ENCODE measurements at places on chromosomes 3 and 15. TPM values are rescaled to one million over a fixed set of nuclear protein-coding genes. Genes with fewer than 3 reads are reported as not detected.

Gene KNG1
- not detected for total RNA-seq

Gene MNS1
- 1.6 TPM for total RNA-seq

Gene CILP
- total RNA-seq: not detected

Gene SLC24A5
- total RNA-seq: 0.07 TPM

Gene MTFMT
- total RNA-seq: 30.0 TPM

Gene ERC2
- 2.8 TPM for total RNA-seq

Gene RARB
- total RNA-seq: 17.6 TPM

Gene CD200
- 4.9 TPM for total RNA-seq

Gene KBTBD12
- total RNA-seq: not detected

Gene CFAP20DC
- total RNA-seq: 4.3 TPM

Gene CCDC80
- 9.2 TPM for total RNA-seq

Gene CAND2
- 1.6 TPM for total RNA-seq

Gene RTP3
- total RNA-seq: not detected

Gene SAXO2
- total RNA-seq: 0.40 TPM

Gene PARP14
- 69.0 TPM for total RNA-seq

Gene IQCF5
- not detected for total RNA-seq

Gene LSMEM2
- total RNA-seq: not detected

Gene BCL2A1
- total RNA-seq: 1.9 TPM

Gene GPD1L
- total RNA-seq: 24.6 TPM

Gene ALS2CL
- total RNA-seq: 5.3 TPM

Gene HHLA2
- total RNA-seq: not detected

Gene DAZL
- total RNA-seq: not detected

Gene ZNF501
- 4.7 TPM for total RNA-seq

Gene RAD51
- 12.1 TPM for total RNA-seq

Gene TRPC1
- total RNA-seq: 18.0 TPM

Gene ROPN1
- not detected for total RNA-seq

Gene ALG1L2
- total RNA-seq: 0.27 TPM

Gene TLR9
- under 0.01 TPM for total RNA-seq

Gene ALDH1A2
- 2.3 TPM for total RNA-seq

Gene IL16
- 0.93 TPM for total RNA-seq

Gene PLA1A
- total RNA-seq: 0.13 TPM

Gene CPLX3
- total RNA-seq: not detected

Gene PLA2G4E
- not detected for total RNA-seq

Gene AQR
- 62.5 TPM for total RNA-seq

Gene LRRC34
- 7.2 TPM for total RNA-seq

Gene PYGO1
- total RNA-seq: 3.3 TPM

Gene DIPK2A
- 110 TPM for total RNA-seq

Gene MYLK
- total RNA-seq: 41.6 TPM

Gene ARPP21
- not detected for total RNA-seq

Gene SOX2
- not detected for total RNA-seq

Gene ISLR2
- total RNA-seq: not detected

Gene TEX9
- 3.5 TPM for total RNA-seq

Data from thoracic aorta endothelial cell (primary cell).